ENCODE measurements at places on chromosomes 16 and 17.
A peak's percentile ranks its signal among the peaks of the same experiment; 100 is the strongest.

- no peak for DNase-seq
These were observed 27.9 kb upstream of the CDH8 start for GRCh38 chr16:62064173-62064572.

DNA sequence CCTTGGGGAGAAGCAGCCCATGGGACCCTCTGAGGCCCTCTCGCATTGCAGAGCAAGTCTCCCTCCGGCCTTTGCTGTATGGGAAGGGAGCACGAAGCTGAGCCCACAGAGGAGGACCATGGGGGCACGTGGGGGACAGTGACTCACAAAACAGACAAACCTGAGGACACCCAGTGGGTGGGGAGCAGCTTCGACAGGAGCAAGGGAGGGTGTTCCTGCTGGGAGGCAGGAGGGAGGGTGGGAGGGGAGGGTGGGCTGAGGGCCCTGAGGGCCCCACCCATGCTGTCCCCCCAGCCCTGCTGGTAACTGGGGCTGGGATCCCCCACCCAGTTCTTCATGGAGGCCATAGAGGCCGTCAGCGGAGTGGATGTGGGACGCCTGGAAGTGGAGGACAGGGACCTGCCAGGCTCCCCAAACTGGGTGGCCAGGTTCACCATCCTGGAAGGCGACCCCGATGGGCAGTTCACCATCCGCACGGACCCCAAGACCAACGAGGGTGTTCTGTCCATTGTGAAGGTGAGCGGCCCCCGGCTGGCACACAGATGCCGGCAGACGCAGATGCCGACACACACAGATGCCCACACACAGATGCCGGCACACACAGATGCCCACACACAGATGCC, 12.5 kb downstream of the SLC22A31 start:
- no peak for DNase-seq

DNA sequence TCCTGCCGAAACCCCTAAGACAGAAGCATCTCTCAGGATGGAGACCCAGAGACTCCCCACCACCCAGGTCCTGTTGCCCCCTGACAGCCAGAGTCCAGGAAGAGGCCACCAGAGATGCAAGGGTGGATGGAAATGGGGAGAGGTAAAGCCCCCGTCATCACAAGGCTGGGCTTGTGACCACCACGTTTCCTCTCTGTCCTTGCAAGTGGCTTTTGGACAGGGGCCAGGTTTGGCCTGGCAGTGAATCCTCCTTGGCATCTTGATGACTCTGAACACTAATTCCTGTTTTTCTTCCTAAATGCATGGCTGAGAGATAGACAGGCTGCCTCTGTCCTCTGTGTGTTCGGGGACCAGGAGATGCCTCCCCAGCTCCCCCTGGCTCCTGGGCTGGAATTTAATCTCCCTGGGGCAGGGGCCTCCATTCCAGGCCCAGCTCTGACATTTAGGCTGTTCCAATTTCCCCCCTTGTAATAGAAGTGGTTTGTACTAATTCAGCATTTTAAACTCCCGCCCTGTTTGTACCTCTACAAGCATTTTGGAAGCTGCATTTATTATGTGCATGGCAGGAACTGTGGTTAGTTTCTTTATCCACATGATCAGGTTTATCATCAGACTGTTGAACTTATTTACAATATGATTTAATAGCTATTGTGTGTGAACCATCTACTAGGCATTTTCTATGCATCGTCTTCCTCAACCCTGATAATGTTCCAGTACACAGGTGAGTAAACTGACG, 116.1 kb upstream of the IRX6 start:
- DNase-seq = no peak

DNA sequence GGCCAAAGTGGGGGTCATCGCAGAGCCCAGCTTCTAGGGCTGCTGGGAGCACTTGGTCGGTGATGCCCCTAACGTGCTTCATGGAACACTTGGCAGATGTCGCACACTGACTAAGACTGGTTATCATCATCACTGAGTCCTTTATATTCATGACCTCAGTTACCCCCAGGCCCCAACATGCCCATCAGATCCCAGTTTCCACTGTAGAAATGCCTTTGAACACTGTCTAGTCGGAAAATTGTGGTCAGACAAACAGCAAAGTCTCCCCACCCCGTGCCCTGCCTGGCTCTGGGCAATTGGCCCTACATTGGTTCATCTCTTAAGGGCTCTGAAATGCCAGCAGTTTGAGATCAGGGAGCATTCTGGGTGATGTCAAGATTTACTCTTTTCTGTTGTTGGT, 51.3 kb downstream of the NKD1 start:
- no peak for DNase-seq

DNA sequence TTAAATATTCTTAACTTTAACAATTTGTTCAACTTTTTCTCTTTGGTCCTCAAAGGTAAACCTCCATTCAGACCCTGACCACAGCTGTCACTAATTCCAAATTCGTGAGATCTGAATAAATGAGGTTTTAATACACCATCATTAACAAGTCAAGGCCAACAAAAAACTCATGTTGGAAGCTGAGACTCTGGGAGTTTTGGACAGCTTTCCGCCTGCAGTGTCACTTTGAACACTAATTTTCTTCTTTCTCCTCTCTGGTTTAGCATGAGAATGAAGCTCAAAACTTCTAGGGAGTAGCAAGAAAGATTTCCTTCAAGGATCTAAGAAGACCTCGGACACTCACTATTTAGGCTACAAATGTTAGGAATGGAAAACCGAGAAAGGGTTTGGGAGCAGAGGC, 32.7 kb upstream of the DNAH9 start:
- no peak for DNase-seq

- DNase-seq = no peak
These were observed at the start of gene HAS3 for GRCh38 chr16:69105501-69106361. Gene HAS3 (plus strand): TSS chr16:69105653. CDS start chr16:69109396, 3,743 bp downstream.

DNA sequence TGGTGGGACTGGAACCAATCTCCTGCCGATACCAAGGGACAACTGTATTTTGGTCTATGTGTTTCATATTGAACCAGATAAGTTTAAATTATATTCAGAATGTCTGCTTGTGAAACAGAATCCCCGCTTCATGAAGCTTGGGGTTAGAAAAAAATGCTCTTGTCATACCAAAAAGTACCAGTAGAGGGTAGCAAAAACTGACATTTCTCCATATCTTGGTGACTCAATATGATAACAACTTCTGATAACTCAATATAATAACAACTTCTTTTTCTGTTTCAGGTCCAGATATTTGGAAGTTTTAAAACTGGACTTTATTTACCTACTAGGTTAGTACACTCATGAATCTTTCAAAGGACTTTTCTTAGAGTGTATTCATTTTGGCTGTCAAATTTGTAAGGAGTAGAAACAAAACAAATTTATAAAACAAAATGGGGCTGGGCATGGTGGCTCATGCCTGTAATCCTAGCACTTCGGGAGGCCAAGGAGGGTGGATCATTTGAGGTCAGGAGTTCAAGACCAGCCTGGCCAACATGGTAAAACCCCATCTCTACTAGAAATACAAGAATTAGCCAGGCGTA, 52.3 kb upstream of the ADCY7 start:
- peak; percentile 77 for DNase-seq

DNA sequence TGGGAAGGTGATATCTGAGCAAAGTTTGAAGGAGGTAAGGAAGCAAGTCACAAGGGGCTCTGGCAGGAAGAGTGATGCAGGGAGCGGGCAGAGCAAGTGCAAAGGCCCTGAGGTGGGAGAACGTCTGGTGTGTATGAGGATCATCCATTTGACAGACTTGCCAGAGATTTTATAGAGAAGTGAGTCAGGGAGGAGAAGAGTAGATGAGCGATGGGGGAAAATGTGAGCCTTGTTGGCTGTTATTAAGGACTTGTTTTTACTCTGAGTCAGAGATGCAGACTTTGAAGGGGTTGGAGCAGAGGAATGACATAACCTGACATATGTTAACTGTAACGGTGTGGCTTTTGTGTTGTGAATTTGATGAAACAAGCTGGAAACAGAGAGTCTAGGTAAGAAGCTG, 3.5 kb upstream of the CLEC10A start:
- DNase-seq = no peak

- DNase-seq = no peak
These were observed 2.8 kb upstream of the MMP15 start for GRCh38 chr16:58022601-58023371.

DNA sequence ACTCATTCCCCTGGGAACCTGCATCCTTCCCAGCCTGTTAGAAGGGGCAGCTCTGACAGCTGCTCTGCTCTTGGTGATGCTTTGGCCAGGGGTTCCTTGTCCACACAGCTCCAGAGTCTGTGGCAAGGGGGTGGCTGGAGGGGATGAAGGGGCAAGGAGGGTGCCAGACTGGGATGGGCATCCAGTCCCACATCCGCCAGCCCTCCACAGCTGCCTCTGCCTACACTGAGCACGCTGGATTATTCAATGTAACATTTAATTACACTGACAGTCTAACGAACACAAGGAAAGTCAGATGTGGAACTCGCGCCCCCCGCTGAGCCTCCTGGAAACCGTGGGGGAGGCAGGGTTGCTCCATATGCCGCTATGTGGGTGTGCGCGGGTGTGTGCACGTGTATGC, 101.1 kb downstream of the C16orf78 start:
- DNase-seq = no peak

DNA sequence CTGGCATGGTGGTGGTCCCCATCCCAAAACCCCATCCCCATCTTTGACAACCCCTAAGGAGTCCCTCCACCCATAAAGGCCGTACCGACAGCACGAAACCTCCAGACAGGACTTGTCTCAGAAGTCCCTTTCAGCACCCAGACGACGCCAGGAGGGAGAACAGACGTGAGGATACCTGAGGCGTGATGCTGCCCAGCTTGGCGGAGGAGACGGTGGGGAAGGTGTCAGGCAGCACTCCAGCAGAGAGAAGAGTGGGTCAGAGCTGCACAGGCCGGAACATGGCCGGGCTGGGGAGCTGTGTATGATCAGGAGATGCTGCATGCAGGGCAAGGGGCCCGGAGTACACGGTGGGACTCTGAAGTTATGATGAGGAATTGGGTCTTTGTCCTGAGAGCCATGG, 244.2 kb downstream of the GSG1L start:
- DNase-seq = no peak

DNA sequence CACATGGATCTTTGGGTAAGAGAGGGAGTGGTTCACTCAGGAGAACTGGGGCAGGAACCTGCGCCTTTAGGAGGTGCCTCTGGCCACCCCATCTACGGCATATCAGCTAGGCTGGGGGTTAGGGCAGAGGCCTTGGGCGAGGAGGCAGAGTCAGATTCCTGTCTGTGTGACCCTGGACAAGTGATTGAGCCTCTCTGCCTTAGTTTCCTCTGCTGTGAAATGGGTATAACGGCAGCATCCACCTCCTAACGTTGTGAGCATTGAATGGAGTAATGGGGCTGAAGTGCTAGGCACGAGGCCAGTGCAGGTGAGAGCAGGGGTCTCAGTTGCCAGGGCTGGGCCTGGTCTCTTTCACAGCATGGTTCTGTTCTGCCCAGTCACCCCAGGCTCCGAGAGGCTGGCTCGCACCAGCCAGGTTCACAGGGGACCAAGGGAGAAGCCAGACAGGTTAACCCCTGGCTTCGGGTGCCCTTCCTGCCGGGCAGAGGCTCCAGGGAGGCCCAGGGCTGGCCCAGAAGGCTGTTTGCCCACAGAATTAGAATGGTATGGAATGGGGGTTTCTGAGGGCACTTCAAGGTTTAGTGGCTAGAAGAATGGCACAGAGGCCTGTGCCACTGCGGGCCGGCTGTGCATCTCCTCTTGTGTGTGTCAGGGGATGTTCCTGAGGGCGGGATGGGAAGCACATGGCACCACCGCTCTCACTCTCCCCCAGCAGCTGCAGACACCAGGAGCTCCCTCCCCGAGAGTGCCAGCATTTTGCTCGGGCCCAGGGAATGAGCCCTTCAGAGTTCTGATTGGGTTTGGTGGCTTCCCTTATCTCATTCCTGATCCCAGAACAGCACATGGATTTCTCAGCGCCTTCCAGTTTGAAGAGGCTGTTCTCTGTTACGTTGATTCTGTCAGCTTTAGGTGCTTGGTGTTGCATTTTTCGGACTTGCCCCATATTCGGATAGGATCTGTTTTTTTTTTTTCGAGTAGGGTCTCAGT, 23.8 kb downstream of the UNC13D start:
- DNase-seq = no peak

DNA sequence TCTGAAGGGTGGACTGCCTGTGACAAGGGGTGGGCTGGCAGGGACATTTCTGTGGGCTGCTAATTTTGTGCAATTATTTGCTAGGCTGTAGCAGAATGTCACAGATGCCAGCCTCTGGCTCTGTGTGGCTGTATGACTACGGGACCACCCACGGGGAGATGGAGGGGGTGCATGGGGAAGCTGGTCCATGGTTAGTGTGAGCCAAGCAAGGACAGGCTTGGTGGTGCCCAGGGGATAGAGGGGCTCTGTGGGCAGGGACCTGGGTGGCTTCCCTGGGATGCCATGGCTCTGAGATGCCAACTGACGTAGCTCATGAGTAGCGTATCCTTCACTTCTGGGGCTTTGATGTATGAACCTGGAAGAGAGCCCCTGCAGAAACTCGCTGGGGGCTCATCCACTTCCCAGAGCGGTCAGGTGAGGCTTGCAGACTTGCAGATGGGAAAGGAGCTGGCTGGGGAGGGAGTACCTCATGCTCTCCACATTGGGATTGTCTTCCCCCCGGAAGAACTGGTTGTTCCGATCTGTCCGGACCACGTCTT, 87.2 kb downstream of the TBC1D16 start:
- no peak for DNase-seq

GRCh38 chr17:10842658-10843057, 4.8 kb upstream of the PIRT start:
- no peak for DNase-seq

- DNase-seq = no peak
These were observed 10.2 kb downstream of the HOXB1 start for GRCh38 chr17:48520631-48521079.

- no peak for DNase-seq
These were observed 9.6 kb downstream of the ACE start for GRCh38 chr17:63486317-63487013.

DNA sequence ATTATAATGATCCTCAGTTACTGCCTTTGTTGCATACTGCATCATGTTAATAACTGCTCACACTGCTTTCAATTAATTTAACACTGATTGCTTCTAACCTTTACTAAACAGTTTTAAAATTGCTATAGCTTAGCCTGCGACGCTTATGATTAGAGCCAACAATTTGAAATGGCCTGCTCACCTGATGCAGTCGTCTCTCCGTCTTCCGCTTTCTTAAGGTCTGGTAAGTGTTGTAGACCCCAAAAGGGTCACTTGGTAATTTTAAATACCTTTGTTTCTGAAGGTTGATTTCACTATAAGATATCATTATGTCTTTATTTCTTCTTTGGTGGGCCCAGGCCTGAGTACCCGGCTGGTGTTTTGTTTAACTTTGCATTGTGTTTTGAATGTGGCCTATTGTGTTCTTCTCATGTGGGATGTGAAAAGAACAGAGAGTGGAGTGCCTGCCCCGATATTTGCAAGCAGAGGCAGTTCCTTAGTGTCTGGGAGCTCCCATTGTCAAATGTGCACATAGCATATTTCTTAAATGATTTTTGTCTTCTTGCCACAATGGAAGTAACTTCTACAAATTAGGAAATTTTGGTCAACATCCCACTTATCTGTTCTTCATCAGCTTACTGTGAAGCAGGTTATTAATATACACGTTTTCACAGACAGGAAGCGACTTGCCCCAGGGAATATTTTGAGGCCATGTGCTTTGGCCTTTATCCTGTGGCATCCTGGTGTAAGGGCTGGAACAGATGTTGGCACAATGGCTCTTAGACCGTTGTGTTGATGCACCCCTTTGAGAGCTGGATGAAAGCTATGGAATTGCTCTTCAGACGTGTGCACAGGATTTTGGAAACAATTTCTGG, 2.9 kb downstream of the PHKB start:
- DNase-seq = no peak
